Fibroblast of villous mesenchyme (primary cell): ENCODE measurements at places on chromosomes 16 and 17. TPM values are rescaled to one million over a fixed set of nuclear protein-coding genes. Genes with fewer than 3 reads are reported as not detected.

BTBD17 gene
- total RNA-seq: not detected in 2 replicates

- no peak for DNase-seq
These were observed 260.6 kb downstream of the C16orf95 start for GRCh38 chr16:87056551-87056950.

GRCh38 chr16:60748366-60748765 is 1287.9 kb downstream of the CDH8 start:
- DNase-seq: no peak

DNA sequence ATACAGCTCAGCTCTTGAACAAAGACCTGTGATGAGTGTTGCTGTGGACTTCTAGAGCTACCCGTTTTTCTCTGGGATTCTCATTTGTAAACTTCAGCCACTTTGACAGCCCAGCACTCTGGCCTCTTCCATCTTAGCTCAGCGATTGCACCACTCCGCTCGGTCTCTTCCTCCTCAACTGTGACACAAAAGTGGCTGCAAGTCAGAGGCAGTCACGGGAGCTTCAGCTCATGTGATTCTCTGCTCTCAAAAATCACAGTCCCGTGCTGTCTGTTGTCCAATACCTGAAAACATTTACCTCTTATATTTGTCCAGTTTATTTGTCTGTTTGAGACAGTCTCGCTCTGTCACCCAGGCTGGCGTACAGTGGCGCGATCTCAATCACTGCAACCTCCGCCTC is 75.7 kb upstream of the DNAH17 start:
- DNase-seq: no peak

KCNH6 gene
- under 0.01 TPM in 1 of 2 replicates, not detected in the other for total RNA-seq

- no peak for DNase-seq
These were observed 386.2 kb downstream of the SNX29 start for GRCh38 chr16:12362482-12363458.

LHX1 gene
- not detected in 2 replicates for total RNA-seq

CHST6 gene
- total RNA-seq: under 0.01 TPM in 2 replicates

- no peak for DNase-seq
These were observed 605.8 kb upstream of the CDH11 start for GRCh38 chr16:65727534-65728137.

DNA sequence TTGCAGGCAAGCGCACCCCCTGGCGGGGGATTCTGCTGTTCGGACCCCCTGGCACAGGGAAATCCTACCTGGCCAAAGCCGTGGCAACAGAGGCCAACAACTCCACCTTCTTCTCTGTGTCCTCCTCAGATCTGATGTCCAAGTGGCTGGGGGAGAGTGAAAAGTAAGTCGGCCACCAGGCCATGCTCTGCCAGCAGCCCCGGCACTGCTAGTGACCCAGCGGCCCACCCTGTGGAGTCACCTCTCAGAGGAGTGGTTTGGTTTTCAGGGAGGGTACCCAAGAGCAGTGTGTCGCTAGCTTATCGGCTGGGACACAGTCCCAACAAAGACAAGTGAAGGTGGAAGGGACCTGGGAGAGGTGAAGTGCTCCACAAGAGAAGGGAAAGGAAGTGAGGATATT is 8.2 kb downstream of the VPS4A start:
- DNase-seq: no peak

KSR1 gene
- 15.5 and 34.1 TPM in 2 replicates for total RNA-seq

- DNase-seq: no peak
These were observed 16.6 kb downstream of the NSRP1 start for GRCh38 chr17:30133197-30133596.

GRCh38 chr16:85402910-85403692 is 210.0 kb upstream of the GSE1 start:
- DNase-seq: peak; percentile 82

GRCh38 chr16:87541872-87542234 is 49.0 kb upstream of the ZCCHC14 start:
- DNase-seq: peak; percentile 80

UTS2R gene
- total RNA-seq: not detected in 2 replicates

DNA sequence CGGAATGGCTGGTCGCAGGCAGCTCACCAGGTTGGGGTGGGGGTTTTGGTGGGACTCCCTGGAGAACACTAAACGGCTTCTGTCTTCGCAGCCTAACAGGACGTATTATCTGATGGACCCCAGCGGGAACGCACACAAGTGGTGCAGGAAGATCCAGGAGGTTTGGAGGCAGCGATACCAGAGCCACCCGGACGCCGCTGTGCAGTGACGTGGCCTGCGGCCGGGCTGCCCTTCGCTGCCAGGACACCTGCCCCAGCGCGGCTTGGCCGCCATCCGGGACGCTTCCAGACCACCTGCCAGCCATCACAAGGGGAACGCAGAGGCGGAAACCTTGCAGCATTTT is 59.7 kb downstream of the PDPK1 start:
- DNase-seq: no peak

TMEM94 gene
- 28.5 and 31.2 TPM in 2 replicates for total RNA-seq

CSH2 gene
- total RNA-seq: not detected in 2 replicates

ACSM2A gene
- total RNA-seq: not detected in 2 replicates

- DNase-seq: peak; percentile 68
These were observed 51.2 kb downstream of the RMI2 start for GRCh38 chr16:11396241-11397048.

CCL4L2 gene
- total RNA-seq: not detected in 2 replicates

SMIM5 gene
- total RNA-seq: under 0.01 TPM in 1 of 2 replicates, not detected in the other

DNA sequence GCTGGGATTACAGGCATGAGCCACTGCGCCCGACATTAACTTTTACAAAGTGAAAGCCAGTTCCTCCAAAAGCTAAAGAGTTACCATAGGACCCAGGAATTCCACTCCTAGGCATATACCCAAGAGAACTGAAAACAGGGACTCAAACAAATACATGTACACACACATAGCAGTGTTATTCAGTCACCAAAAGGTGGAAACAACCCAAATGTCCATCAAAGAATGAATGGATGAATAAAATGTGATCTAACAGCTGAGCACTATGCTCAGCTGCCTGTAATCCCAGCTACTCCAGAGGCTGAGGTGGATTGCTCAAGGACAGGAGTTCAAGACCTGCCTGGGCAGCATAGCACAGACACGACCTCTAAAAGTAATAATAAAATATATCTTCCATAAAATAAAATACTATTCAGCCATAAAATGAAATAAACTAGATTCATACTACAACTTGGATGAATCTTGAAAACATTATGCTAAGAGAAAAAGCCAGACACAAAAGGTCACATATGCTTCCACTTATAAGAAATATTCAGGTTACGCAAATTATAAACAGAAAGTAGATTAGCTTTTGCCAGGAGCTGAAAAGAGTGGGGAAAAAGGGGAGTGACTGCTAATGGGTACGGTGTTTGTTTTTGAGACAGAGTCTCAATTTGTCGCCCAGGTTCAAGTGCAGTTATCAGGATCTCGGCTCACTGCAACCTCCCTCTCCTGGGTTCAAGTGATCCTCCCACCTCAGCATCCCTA is 9.3 kb upstream of the USP7 start:
- peak; percentile 83 for DNase-seq

SLC13A5 gene
- total RNA-seq: under 0.01 TPM in 1 of 2 replicates, not detected in the other

- peak; percentile 87 for DNase-seq
These were observed 98.5 kb downstream of the ZNF778 start for GRCh38 chr16:89315791-89316581.

- DNase-seq: no peak
These were observed 33.7 kb downstream of the ADCY9 start for GRCh38 chr16:4082474-4083044.

DNA sequence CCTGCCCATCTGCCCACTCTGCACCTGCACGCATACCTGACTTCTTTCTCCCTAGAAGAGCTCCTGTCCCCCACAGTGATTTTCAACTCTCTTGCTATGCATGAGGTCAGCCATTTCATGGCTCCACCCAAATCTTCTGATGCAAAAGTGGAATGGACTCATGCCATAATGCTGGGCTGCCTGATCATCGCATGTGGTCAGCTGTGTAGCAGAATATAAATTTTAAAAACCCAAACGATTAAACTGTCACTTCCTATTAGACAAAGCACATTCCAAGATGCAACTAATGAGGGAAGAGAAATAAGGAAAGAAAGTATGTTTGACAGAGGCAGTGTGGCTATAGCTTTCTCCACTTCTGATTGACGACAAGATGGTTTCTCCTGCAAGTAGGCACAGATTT is 26.1 kb downstream of the GRIN2A start:
- DNase-seq: peak; percentile 58
